ENCODE measurements at places on chromosomes 12 and 14.

- no peak for DNase-seq
Observed at GRCh38 chr14:81286574-81287370, 66.0 kb upstream of the GTF2A1 start.

DNA sequence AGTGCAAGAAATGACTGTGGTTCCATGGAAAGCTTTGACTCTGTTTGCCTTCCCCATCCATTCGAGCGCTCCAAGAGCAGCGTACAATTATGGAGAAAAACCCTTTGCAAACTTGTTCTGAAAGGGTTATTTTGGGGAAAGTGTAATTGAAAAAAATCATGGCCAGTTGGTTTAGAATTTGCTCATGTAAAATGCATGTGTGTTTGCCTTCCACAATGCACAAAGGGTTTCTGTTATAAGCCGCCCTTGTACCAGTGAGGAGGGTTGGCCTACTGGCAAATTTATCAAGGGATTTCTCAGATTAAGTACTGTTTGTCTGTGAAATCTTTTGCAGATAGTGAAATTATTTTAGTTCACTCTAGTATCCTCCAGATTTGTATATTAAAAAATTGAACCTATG, 62.7 kb upstream of the PELI2 start:
- DNase-seq, result no peak

DNA sequence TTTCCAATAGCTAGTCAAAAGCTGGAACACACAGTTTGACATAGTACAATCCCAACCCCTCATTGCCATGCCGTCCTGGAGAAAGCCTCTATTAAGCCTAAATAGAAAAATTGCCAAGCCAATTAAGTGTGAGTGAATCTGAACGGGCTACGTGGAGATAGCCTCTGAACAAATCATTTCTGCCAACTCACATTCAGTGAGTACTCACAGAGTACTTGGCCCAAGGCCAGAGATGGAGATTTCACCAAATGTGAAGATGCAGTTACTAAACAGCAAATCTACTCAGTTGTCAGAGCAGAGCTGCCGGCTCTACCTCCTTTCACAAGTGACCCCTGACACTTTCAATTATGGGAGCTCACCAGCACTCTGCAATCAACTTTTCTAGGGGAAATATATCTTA, 350.0 kb downstream of the GALC start:
- DNase-seq, result peak; percentile 5

DNA sequence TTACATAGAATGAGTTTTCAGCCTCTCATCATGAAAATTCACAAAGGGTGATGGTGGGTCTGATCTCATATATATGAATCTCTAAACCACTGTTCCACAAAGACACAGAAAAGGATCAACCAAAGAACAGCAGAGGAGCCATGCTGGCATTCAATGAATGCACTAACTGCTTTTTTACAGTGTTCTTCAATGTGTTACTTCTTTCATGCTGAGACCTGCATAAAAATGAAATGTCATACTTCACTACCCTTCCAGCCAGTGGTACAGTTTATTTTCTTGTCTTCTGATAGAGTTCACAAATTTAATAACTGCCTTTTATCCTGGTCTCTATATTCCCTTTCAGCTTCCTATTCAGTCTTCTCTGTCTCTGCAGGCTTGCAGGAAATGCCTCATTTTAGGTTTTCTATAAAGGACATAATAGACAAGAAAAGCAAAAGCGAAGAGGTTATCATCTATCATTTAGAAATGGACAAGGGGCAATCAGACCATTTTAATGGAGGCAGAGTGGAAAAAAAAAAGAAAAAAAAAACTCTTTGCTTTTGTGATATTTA, 836.7 kb upstream of the FOXG1 start:
- no peak for DNase-seq

DNA sequence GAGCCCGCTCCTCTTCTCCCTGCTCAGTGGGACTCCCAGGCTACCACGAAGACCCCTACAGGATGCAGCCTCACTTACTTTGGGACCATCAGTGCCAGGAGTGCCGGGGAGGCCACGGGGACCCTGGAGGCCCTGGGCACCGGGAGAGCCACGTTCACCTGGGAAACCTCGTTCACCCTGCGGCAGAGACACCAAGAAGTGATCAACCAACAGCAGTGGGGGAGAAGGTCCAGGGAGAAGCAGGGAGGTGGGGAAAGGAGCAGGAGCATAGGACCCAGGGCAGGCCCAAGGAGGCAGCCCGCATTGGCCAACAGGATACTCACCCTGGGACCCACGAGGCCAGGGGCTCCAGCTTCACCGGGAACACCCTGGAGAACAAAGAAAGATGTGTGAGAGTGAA, 19.4 kb downstream of the TMEM106C start:
- DNase-seq, result no peak

- no peak for DNase-seq
Observed at GRCh38 chr12:52232674-52233461, at the start of gene KRT7. TSS of gene KRT7 (plus strand) at chr12:52233243. CDS start at chr12:52233297, 54 bp downstream.

DNA sequence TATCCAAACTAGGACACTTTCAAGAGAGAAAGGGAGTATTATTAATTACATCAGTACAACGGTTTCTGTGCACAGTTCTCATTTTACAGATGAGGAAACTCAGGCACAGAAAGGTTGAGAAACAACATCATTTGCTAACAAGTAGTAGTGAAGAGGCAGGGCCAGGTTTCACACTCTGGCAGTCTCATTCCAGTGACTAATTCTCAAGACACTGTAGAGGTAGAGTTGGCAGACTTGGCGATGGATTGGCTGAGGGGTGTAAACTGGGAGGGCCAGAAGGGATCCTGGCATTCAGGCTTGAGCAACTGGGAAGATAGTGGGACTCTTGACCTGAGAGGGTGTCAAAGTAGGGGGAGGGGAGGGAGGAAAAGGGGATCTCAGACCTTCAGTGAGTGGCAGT, 73.8 kb upstream of the BDKRB2 start:
- DNase-seq, result no peak

DNA sequence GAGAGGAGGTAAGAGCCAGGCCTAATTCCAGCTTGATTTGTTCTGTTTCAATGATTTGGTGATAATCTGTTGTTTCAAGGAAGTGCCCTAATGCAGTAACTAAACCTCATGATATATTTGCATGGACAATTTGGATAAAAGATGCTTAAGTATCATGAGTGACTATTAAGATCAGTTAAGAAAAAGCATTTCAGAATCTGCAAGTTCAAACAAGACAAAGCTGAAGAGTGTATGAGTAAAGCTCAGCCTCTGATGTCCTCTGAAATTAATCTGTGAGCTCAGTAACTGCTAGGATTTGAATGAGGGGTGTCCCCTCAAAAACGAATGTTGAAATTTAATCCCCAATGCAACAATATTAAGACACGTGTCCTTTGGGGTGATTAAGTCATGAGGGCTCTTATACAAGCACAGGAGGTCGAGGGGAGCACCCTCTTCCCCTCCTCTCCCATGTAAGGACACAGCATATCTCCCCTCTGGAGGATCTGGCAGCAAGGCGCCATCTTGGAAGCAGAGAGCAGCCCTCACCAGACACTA, 949.2 kb downstream of the GALC start:
- no peak for DNase-seq

DNA sequence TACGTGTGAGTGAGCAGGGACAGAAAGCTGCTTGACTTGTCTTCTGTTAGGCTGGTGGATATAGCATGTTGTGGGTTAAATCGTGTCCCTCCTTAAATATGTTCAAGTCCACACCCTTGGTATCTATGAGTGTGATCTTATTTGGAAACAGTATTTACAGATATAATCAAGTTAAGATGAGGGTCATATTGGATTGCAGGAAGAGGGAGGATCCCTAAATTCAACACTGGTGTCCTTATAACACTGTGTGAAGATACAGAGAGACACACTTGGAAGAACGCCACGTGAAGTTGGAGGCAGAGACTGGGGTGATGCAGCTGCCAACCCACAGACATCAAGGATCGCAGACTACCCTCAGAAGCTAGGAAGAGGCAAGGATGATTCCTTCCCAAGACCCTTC, 275.2 kb upstream of the SSTR1 start:
- DNase-seq, result no peak

- DNase-seq, result no peak
Observed at GRCh38 chr14:75806352-75806832, 145.3 kb downstream of the TTLL5 start.

- DNase-seq, result no peak
Observed at GRCh38 chr12:56941299-56942017, 7.2 kb upstream of the SDR9C7 start.

DNA sequence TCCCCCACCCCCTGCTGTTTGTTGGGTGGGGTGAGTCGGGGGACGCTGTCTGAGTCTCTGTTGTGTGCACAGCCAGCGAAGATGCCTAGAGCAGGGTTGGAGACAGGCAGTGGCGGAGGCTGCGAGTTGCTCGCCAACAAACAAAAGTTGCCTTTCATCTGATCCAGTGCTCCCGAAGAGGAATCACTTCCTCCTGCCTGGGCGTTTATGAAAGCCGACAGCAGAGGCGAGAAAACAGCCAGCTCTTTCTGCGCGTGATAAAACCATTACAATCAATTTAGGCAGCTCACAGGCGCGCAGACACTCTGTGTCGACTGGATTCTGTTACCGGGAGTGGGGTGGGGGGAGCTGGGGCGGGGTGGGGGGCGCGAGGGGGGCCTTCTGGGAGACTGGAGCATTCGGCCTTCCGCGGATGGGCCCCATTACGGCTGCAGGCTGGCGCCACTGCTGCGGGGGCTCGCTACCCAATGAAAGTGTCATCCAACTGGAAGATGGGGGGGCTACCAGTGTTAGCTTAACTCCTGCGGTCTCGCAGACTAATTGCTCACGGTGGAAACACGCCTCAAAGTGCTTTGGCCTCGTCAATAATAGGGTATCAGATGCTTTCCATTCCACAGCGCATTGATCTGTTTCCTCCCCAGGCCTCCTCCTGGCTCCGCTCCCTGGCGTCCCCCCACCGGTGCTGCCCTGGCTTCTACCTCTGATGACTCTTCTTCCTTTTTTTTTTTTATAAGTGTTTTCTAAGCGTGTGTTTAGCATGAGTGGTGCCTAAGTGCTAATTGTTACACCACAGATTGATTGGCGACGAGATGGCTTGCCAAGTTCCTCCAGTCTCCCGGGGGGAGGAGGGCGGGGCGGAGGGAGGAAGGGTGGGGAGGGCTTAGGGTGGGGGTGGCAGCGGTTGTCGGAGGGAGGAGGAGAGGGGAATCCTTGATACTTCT, 678.4 kb downstream of the MED13L start:
- no peak for DNase-seq

DNA sequence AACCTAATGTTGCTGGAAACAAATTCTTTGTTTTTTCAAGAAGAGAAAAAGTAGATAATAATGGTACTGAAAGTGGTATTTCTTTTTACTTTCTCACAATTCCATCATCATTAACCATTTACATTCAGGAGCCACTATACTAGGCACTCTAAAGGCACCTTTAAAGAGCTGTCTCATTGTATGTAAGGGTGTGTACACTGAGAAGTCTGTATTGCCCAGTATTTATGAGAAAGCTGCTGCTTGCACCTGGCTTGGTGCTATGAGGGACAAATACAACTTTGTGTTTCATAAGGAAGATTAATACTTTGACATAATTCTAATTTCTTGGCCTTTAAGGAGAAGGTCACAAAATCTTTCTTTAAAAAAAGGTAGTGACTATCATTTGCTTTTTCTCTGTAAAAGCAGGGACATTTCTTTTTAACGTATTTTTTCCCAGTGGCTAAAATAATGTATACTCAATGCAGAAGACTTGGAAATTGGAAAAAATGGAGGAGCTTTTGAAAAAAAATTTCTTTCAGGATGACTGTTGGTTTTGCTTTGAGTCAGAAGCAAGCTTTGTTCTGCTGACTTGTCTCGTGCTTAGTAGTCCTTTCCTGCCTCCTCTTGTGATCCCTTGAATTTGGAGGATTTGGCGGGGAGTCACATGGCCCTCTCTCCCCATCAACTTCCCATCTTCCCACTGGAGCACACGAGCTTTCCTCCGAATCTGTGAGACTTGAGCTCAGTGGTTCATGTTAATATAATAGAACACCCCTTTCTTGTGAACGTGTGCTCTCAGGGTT, 50.1 kb downstream of the RASSF3 start:
- no peak for DNase-seq

DNA sequence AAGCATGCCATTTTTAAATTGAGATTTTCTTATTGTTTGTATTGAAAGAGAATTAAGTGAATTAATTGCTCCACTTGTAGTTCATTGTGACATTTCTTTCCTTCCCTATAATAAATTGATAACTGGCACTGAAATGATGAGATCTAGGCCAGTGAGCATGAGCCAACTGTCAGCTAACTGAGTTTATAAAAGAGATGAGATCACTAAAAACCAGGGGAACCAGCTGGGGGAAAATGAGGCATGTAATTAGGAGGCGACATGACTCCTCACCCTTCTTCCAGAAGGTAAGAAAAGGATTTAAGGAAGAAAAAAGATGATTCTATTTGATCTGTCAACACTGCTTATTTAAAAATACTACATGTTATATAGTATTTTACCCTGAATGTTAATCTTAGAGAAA, 104.5 kb upstream of the DNM1L start:
- DNase-seq, result no peak

DNA sequence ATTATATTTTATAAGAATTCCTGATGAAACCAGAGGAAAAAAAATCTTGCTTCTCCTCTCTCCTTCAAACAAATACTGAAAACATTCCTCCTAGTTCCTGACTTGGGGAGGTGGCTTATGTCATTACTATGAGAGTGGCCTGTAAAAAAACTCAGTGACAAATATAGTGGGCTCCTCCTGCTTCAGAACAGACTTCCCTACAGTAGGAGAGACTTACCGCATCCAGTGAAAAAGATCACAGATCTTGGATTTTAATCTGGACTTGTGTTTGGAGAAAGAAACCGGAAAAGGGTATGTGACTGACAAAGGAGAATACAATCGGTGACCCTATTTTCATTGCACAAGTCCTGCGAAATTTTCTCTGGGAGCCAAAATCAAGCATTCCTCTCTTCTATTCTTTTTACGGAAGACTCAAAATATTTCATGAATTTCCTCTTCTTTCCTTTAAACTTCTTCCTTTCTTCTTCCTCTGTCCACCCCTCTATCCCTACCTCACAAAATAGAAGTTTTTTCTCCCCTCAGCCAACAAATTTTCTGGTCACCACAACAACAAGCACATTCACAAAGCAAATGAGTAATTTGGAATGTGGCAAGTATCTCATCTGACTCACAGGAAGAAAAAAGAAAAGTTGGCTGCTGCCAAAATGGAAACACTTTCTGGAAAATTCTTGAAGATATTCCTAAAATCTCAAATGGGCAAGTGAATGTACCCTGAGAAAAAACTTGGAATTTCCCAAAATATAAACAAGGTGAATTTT, 185.1 kb upstream of the CDKN3 start:
- no peak for DNase-seq

- DNase-seq, result no peak
Observed at GRCh38 chr12:119666900-119667576, 895 bp upstream of the PRKAB1 start.

- DNase-seq, result no peak
Observed at GRCh38 chr14:103280278-103280928, 53.6 kb upstream of the EIF5 start.

DNA sequence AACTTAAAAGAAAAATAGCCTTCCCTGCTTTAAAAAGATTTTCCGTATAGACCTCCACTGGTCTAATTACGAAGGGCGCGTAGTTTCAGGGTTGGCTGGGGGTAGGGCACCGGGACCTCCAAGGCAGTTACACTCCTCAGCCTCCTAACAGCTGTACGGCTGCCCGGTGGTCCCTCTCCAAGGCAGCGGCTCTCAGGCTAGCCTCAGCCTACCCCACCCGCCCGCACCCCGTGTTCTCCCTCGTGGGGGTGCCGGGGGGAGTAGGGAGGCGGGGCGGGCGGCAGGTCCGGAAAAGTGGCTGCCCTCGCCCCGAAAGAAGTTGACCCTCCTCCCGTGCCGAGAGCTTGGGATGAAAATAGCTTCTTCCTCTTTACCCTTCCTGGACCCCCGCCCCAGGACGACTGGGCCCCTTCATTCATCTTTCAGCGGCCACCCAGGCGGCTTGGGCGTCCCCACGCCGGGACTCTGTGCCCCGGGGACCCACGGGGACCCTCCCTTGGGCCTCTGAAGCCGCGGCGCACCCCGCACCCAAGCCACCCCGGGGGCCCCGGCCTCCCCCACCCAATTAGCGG, 991 bp upstream of the RCOR1 start:
- no peak for DNase-seq
